HFFc6 (cell line): ENCODE measurements at places on chromosomes 2 and 18.

DNA sequence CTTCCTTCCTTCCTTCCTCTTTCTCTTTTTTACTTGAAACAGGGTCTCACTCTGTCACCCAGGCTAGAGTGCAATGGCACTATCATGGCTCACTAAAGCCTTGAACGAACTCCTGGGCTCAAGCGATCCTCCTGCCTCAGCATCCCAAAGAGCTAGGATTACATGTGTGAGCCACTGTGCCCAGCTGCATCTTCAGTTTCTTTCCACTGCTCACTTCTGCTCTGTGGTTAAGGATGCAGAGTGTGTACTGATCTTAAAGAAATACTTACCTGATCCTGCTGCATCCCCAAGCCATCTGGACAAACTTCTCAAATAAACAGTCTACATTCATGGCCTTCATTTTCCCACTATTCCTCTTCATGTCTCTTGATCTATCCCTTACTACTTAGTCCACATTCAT, 13.0 kb downstream of the DPP4 start:
- no peak for DNase-seq

DNA sequence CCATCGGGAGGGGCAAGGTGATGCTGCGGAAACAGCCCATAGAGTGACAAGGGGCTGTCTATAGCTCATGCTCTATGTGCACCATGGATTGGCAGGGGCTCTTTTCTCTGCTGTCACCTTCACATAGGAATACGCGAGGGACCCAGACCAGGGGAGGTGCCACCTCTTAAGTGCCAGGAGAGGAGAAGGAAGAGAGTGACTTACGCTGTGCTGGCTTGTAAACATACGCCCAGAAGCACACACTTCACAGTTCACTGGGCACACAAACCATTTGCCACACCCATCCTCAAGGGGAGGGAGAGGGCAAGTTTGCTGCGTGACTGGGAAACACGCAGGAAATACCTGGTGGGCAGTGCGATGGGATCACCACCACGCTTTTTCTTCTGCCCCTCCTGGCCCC, 65.1 kb upstream of the GPR45 start:
- no peak for DNase-seq

DNA sequence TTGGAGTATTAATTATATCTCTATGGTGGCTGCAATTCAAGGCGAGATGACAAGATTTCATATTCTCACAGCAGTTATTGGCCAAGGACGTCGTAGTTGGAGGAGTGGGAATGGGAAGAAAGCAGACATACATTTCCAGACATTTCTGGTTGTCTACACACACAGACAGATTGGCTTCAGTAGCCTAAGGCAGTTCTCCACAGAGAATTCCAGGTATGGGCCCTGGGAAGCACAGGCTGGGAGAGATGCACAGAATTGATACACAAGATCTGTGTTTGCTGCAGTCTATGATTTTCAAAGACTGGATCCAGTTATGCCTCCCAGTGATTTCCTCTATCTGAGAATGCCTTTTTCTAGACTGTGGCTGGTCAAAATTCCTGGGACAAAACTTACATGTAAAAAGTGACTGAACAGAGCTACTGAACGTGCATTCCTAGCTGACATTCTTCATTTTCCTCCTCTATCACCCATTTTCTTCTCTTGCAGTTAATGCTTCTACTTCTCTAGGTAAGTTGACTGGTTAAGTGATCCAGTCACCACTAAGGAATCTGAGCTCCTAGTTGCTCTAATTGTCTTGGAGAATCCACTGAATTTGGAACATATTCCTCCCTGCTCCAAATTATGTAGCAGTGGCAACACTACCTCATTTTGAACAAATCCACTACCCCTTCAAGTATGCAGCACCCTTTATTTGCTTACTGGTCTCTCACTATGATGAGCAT, 386.7 kb upstream of the CDH7 start:
- no peak for DNase-seq

DNA sequence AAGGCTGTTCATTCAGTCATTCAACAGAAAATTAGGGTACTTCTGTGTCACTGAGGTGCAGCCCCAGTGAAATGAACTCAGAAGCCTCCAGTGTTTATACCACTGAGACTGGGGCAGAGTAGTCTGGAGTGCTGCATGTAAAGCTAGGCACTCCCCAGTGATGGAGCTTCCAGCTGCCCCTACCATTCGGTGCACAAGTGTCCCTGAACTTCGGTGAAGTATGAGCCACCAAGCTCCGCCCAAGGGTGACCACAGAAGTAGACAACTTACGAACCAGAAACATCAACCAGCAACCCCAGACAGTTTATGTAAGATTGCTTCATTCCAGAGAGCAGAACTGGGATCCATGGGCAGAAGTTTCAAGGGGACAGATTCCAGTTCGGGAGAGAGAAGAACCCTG, 70.6 kb upstream of the FOSL2 start:
- DNase-seq, result no peak
